Nucleus accumbens (tissue), 56 donors: ENCODE measurements at places on chromosomes 2 and 18.

DNA sequence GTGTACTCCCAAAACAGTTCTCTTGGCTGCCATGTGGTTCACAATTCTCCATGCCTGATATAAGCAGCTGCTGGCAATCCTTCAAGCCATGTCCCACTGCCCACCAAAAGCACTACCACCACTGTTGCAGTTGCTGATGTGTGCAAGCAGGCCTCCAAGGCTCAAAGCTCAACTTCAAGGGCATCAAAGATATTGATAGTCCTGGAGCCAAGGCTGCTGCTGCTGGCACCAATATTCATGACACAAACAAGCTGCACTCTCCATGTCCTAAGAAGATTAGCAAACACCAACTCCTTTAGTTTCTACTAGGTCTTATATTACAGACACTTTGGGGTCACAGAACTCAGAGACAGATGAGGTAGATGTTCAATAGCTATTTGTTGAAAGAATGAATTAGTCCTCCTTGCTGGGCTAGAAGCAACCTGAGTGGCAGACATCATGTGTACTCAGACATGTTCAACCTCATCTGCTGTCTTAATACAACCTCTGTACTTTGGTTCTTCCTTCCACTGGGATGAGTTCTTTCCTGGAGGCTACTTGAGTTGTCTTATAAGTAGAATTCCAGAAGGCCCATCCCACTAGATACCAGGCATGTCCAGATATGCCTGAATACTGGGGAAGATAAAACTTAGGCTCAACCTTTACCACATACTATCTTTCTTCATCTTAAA, 104.5 kb upstream of the UGP2 start:
- DNase-seq = no peak

- peak; percentile 42 for DNase-seq
These were observed 69.9 kb downstream of the RHOB start for GRCh38 chr2:20516646-20517341.

DNA sequence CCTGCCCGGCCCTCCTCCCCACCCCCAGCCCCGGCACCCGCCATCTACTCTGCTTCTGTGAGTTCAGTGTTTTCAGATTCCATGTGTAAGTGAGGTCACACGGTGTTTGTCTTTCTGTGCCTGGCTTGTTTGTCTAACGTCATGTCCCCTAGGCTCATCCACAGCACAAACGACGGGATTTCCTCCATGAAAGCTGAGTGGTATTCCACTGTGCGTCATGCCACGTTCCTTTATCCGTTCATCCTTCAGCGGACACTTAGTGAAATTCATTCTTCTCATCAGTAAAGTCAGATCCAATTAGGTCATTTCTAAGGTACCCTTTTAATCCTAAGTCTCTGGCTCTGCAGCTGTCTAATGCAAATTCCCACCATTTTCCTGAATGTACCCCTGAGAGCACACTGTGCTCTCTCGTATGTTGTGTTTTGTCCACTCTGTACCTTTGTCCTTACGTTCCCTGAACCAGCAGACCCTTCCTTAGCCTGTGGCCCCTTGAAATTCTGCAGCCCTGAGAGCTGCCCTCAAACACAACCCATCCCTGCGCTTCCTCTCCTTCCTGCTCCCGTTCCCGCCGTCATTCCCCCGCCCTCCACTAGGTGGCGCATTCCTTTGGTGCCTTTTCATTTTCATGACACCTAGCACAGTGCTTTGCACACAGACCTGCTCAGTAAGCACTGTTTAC, 44.1 kb downstream of the TRAPPC12 start:
- DNase-seq = no peak

DNA sequence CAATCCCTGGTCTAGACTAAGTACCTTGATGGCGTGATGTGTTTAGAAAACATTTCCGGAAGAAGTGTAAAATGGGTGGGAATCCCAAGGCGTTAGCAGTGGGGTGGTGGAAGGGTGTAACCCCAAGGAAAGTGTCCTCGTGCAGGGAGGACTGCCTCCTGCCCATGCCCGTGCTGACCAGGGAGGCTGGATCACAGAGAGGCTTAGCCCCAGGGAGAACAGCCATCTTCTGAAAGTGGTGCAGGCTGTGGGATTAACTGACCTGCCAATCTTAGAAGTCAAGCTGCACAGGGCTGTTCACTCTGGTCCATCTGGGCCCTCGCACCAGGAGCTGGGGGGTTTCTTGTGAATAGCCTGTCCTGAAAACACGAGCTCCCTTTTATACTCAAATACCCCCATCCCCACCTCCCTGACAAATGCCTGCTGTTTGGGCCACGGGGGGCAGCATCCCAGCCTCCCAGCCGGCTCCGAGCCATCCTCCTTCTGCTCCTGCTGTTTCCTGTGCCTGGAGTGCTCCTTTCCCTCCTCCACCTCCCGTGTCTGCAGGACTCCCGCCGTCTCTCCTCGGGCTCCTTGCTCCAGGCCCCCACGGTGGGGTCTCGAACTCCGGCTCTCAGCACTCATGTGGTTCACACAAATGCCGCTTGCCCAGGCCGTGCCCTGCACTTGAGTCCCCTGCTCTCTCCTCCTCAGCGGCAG, 52.1 kb upstream of the PXDN start:
- DNase-seq = no peak

DNA sequence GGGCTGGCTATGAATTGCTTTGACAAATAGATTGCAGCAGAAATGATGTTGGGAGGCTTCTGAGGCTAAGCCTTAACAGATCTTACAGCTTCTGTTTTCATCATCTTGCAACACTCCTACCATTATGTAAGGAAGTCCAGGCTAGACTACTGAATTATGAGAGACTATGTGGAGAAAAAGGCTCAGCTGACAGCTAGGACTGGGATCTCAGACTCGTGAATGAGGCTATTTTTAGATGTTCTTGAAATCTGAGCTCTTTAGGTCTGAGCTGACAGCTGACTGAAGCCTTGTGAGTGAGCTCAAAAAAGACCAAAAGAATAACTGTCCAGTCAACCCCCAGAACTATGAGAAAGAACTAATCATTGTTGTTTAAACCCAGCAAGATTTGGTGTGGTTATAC, 70.3 kb downstream of the VWC2L start:
- DNase-seq = peak; percentile 25

DNA sequence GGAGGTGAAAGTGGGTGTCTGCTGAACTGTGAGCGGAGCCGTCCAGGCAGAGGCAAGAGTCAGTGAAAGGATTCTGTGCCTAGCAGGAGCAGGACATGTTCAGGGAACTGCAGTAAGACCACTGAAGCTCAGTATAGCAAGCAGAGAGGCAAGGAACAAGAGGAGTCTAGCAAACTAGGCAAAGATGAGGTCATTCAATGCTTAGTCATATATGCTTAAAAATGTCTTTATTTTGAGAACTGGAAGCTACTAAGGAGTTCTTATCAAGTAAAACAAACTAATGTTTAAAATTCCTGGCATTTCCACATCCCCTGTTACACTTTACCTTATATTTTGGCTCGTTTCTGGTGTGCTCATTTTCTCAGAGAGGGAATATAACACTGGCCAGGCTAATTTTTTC, 913.4 kb downstream of the CBLN2 start:
- DNase-seq = no peak

DNA sequence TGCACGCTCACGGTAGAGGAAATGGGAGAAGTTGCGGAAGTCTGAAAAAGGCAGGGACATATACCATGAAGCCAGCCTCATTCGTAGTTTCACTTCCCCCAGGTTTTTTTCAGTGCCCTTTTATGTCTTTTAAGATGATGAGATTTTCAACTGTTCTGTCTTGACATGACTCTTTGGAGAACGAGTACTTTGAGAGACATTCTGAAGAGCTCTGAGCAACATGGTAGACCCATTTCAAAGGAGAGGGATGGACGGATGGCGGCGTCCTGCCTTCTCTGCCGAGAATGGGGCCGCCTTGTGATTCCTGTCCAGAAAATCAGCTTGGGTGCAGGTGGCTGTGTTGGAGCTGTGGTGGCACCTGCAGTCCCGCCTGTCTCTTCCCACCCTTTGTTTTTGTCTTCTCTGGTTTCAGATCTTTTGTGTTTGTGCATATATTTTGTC, 41.7 kb downstream of the SH3BP4 start:
- no peak for DNase-seq

DNA sequence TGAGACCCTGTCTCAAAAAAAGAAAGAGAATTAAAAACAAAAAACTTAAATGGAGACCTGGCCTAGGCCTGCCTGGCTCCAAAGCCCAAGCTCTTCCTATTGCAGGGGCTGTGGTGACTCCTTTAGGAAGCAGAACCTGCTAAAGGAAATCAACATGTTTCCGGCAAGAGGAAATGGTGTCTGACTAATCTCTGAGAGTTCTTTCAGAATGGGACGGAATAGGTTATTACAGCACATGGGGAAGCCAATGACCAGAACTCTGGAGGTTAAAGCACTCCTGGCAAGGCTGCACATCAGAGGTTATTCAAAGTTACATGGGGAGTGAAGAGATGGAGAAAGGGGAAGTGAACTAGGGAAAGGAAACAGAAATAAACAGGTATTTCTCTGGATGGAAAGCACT, 21.4 kb downstream of the KIF3C start:
- no peak for DNase-seq

DNA sequence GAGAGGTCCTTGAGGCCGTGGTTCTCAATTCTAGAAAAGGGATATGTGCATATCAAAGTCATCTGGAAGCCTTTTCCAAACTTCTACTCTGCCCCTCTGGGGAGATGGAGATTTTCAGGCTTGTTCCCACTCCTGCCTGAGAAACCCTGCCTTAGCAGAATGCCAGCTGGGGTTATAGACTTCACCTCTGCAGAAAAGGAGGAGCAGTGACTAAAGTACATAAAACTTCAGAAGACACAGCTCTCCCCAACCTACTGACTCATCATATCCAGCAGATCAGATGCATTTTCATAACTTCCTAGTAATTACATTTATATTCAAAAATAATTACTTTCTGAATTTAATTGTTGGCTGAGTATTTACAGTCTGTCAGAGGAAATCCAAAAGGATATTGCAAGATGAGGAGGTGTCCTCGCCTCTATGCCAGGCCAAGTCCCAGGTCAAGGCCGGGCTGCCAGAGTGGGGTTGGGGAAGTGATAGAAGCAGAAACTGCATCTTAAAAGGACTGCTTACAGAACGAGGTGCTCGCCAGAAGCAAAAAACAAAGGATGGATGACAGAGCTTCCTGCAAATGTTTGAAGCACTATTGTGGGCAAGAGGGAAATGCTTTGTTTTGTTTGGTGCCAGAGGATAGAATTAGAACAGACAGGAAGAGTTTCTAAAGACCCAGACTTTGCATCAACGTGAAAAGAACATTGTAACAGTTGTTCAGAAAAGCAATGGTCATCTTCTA, 75.6 kb upstream of the APCDD1 start:
- no peak for DNase-seq

DNA sequence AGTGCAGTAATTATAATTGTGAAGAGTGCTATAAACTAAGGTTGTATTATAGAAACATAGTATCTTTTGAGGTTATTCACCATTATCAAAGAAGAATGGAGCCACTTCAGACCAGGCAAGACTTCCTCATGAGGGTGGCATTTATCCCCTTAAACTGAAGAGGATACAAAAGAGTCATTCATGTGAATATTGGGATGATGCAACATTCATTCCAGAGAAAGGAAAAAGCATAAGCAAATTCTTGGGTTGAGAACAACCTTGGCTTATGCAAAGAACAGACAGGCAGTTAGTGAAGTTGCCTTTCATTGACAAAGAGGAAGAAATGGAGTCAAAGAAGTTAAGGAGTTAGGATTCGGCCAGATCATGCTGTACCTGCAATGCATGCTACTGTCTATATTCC, 682.5 kb downstream of the MBD2 start:
- no peak for DNase-seq

GRCh38 chr18:31538837-31539236, 40.9 kb downstream of the DSG2 start:
- DNase-seq = no peak

- no peak for DNase-seq
These were observed 201.6 kb downstream of the TRIB2 start for GRCh38 chr2:12918138-12918834.

DNA sequence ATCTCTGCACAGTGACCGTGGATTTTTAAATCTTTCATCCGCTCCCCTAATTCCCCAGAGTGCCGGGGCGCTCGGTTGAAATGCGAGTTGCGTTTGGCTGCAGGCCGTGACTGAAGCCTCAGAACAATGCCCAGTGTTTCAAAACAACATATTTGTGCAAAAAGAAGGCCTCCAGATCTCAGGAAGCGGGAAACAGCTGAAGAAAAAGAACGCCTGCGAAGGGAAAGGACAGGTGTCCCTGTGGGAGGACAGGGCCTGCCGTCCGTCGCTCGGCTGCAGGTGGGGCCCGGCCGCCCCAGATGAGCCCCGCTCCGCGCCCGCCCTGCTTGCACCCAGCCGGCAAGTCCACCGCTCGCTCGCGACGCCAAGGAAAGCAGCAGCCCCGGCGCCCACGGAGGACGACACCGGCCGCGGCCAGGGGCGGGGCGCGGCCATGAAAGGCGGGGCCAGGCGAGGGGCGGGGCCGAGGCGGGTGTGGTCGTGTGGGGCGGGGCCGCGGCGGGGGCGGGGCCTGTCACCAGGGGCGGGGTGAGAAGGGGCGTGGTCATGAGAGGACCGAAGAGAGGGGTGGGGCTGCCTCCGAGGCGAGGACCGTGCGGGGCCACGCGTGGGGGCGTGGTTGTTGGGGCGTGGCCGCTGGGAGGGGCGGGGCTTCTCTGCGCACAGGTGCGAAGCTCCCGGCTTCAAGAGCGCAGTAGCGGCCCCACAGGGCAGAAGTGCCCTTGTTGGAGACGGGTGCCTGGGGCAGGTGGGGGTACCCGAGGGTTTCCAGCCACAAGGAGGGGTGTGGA, 17.6 kb upstream of the BOK start:
- no peak for DNase-seq

DNA sequence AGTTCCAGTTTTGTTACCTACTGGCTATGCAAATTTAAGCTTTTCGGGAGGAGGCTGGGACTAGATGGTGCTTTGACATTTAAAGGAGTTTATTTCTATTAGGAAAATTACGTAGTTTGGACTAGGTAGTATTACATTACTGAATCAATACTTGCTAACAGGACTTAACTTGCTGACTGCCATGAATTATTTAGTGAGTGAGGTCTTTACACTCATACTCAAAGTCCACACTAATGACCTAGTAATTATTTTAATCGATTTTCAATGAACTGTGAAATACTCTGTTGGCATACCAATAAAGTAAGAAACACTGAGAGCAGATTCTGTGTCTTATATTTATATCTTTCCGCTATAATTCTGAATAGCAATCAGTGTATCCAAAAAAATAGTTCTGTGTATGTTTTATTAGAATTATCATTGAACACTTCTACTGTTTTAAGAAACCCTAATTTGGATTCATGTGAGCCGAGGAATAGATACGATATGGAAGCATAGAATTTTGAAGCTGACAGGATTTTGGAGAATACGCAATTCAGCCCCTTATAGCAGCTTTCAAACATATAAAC, 55.0 kb downstream of the CHST9 start:
- no peak for DNase-seq

DNA sequence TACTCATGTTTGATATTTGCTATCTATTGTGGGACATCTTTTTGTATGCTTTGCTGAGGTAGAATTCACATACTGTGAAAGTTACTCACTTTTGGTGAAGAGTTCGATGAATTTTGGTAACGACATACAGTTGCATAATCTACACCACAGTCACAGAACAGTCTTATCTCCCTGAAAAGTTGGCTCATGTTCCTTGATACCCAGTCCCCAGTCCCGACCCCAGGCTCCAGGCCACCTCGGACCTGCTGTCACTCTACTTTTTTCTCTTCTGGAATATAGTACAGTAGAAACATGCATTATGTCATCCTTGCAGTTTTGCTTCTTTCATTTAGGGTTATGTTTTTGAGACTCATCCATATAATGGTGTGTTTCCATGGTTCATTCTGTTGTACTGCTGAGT, 191.7 kb downstream of the FAM210A start:
- no peak for DNase-seq
